ENCODE measurements at places on chromosomes 16 and 17.

- no peak for DNase-seq
Observed at GRCh38 chr17:80422981-80423380, 8.0 kb downstream of the ENDOV start.

GRCh38 chr16:49542391-49542891 is 168.8 kb downstream of the C16orf78 start:
- no peak for DNase-seq

DNA sequence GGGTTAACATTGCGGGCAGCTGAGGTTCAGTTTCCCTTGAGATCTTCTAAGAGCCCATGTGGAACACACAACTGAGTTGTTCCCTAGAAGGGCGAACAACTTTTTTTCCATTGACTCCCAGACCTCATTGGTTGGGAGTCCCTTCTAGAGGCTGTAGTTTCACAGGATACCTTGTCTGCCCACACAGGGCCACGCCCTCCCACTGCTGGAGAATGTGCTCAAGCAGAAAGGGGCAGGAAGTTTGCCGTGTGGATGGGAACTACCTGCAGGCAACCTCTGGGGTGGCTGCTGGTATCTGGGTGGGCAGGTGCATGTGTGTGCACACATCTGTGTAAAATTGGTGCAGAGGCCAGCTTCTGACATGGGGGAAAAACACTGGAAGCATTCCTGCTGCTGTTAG is 178.8 kb upstream of the PSMD7 start:
- no peak for DNase-seq

GRCh38 chr17:6454495-6455320 is 10.5 kb downstream of the PIMREG start:
- no peak for DNase-seq

Data from CD4-positive, alpha-beta T cell treated with Interleukin-15 for 4 hours (primary cell).